ENCODE measurements at places on chromosomes 4 and X. TPM values are rescaled to one million over a fixed set of nuclear protein-coding genes. Genes with fewer than 3 reads are reported as not detected.
A peak's percentile ranks its signal among the peaks of the same experiment; 100 is the strongest.

The HSFX4 gene
- not detected for total RNA-seq

- no peak for DNase-seq
- no peak overlapping the region for H3K4me3 ChIP-seq
- H3K27me3 ChIP-seq, result no peaks in the 10 kb centered on the region
- H3K4me1 ChIP-seq, result no peaks in the 10 kb centered on the region
- no peaks in the 10 kb centered on the region for H3K36me3 ChIP-seq
Observed at GRCh38 chr4:47068986-47069385, 37.6 kb downstream of the GABRB1 start.

GRCh38 chrX:107677501-107677901, 49.2 kb downstream of the PRPS1 start:
- H3K4me3 ChIP-seq, result no peak overlapping the region
- H3K4me1 ChIP-seq, result no peaks in the 10 kb centered on the region
- DNase-seq, result peak; percentile 81
- H3K27me3 ChIP-seq, result peaks cover 20% of the 10 kb centered on the region
- no peaks in the 10 kb centered on the region for H3K36me3 ChIP-seq
- no peak overlapping the region for H3K27ac ChIP-seq

DNA sequence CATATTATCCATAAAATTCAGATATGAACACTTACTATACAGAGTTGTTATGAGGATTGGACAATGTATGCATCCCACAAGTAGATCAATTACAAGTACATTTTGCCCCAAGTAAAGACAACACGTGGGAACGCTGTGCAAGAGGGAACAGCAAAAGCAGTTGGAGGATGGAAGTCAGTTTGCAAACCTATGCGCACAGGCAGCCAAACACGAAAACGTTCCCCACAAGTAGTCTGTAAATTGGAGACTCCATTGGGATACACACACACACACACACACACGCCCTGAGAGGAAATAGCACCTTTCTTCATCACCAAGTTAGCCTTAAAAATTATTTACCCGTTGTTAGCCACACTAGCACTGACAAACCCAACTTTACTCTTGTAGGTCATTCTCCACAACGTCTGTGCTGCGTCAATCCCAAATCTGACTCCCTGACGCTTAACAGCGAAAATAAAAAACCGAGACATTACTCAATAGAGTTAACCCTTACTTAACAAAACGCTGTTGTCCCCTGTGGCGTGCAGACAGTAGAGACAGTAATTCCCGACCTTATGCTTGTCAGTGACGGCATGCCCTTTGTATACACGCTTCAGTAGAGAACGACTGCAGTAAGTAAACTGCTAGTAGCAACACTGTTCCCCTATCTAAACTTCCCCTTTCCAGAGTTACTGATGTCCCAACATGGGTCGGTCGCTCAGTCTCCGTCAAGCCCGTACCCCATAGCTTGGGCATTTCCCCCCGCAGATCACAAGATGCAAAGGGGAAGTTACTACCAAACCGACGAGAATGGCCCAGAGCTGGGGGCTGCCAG, 730 bp downstream of the MANBA start:
- H3K27me3 ChIP-seq, result no peaks in the 10 kb centered on the region
- H3K4me3 ChIP-seq, result peak overlapping the region; percentile 92
- H3K36me3 ChIP-seq, result no peaks in the 10 kb centered on the region
- DNase-seq, result peak; percentile 57
- H3K4me1 ChIP-seq, result no peaks in the 10 kb centered on the region

The PRRG1 gene
- total RNA-seq, result 5.2 TPM

The NEIL3 gene
- total RNA-seq, result 16.8 TPM

GRCh38 chr4:101020956-101021355, 326.4 kb downstream of the PPP3CA start:
- peaks cover 12% of the 10 kb centered on the region for H3K36me3 ChIP-seq
- no peak overlapping the region for H3K4me3 ChIP-seq
- H3K4me1 ChIP-seq, result peaks cover 12% of the 10 kb centered on the region
- H3K27ac ChIP-seq, result no peak overlapping the region

GRCh38 chr4:152663203-152664066, 16.4 kb downstream of the TMEM154 start:
- no peaks in the 10 kb centered on the region for H3K4me1 ChIP-seq
- H3K36me3 ChIP-seq, result no peaks in the 10 kb centered on the region
- H3K4me3 ChIP-seq, result no peak overlapping the region

The FRMD7 gene
- not detected for total RNA-seq

DNA sequence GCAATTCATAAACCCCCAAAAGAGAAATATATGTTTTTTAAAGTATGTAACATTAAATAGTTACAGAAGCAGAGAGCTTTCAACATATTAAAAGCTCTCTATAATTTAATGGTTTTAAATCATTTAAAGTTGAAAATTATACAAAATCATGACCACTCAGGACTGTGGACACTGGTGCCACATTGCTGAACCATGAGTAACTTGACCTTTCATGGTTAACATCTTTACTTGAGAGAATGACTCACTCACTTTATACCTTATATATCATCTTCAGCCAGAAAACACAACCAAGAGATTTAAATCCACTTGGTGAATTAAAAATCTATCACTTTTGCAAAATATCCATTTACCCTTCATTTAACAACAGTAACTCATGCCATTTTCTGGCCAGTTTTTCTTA, 584.3 kb upstream of the SMIM31 start:
- H3K4me3 ChIP-seq, result no peak overlapping the region
- no peak for DNase-seq
- no peak overlapping the region for H3K27ac ChIP-seq

GRCh38 chr4:46387956-46388355, 2.0 kb downstream of the GABRA2 start:
- no peaks in the 10 kb centered on the region for H3K36me3 ChIP-seq
- H3K27me3 ChIP-seq, result peaks cover 75% of the 10 kb centered on the region
- H3K4me1 ChIP-seq, result no peaks in the 10 kb centered on the region
- no peak overlapping the region for H3K4me3 ChIP-seq
- no peak overlapping the region for H3K27ac ChIP-seq
- no peak for DNase-seq

The KLB gene
- 0.07 TPM for total RNA-seq

DNA sequence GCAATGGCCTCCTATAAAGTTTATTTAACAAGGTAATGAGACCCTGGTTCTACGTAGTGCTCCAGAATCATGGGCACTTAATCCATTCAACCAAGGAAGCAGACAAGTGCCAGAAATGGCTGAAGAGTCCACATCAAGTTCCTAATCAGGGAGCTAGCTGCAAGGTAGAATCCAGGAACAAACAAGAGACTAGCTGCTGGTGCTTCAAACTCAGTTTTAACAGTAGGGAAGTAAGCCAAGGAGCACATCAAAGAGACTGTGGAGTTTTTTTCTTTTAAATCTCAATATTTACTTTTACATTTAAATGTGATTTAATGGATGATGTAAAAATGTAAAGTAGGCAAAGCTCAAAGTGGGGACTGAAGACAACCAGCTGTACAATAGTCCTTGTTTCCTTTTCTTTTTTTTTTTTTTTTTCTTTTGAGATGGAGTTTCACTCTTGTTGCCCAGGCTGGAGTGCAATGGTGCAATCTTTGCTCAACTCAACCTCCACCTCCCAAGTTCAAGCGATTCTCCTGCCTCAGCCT, 630.4 kb downstream of the CCSER1 start:
- H3K36me3 ChIP-seq, result no peaks in the 10 kb centered on the region
- no peak for DNase-seq
- no peaks in the 10 kb centered on the region for H3K4me1 ChIP-seq
- H3K27me3 ChIP-seq, result no peaks in the 10 kb centered on the region
- H3K4me3 ChIP-seq, result no peak overlapping the region

- H3K4me3 ChIP-seq, result peak overlapping the region; percentile 71
- peak overlapping the region; percentile 38 for H3K27ac ChIP-seq
- H3K4me1 ChIP-seq, result no peaks in the 10 kb centered on the region
- DNase-seq, result peak; percentile 65
Observed at GRCh38 chrX:53280331-53281320, 758 bp downstream of the IQSEC2 start.

The LDB2 gene
- total RNA-seq, result 16.3 TPM

The RAPGEF2 gene
- 78.2 TPM for total RNA-seq

GRCh38 chr4:27624749-27625148, 764.1 kb downstream of the STIM2 start:
- no peaks in the 10 kb centered on the region for H3K36me3 ChIP-seq
- H3K27me3 ChIP-seq, result no peaks in the 10 kb centered on the region
- H3K4me3 ChIP-seq, result no peak overlapping the region
- H3K4me1 ChIP-seq, result no peaks in the 10 kb centered on the region

DNA sequence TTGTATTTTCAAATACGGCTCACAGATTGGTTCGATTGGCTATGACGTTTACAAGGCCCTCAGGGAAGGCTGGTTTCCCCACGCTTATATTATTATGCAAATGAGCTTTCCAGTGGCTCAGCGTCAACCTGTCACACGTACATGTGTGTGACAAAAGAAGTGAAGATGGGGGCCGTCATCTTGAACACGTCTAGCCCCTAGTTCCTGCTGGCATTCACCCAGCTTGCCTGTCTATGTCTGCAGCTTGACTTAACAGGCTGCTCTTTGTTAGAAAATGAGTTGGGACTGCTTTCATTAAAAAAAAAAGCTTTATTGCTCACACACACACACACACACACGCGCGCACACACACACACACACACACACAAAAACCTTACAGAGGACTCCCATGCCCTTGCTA, 283.6 kb upstream of the CTSO start:
- DNase-seq, result no peak
- no peak overlapping the region for H3K4me3 ChIP-seq
- H3K27ac ChIP-seq, result peak overlapping the region; percentile 78

The PABPC4L gene
- 6.4 TPM for total RNA-seq

DNA sequence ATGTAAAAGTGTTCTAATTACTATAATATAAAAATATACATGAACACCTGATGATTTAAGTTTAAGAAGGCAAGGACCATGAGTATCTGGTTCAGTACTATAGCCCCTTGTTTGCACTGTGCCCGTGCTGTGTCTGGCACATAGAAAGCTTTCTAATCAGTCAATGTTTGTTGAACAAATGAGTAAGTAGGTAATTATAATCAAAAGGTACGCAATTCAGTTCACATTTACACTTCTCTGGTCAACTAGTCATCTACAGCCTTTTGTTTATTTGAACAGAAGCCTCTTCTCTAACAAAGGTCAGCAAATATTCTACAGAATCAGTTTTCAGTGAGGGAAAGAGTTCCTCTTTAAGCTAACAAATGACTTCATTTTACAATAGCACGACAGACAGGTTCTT, 523.3 kb downstream of the SMARCA1 start:
- H3K36me3 ChIP-seq, result no peaks in the 10 kb centered on the region
- DNase-seq, result no peak
- H3K4me3 ChIP-seq, result no peak overlapping the region
- H3K27me3 ChIP-seq, result no peaks in the 10 kb centered on the region

The RNF175 gene
- total RNA-seq, result 1.7 TPM

DNA sequence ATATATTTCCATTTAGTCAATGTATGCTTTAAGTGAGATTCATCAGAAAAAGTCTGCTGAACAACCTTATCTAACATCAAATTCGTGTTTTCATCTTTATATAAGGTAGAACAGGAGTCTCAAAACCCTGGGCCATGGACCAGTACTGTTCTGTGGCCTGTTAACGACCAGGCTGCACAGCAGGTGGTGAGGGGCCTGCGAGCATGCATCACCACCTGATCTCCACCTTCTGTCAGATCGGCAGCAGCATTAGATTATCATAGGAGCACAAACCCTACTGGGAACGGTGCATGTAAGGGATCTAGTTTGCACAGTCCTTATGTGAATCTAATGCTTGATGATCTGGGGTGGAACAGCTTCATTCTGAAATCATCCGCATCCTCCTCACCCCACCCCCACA, 3.2 kb downstream of the CTSO start:
- H3K4me1 ChIP-seq, result no peaks in the 10 kb centered on the region
- no peaks in the 10 kb centered on the region for H3K36me3 ChIP-seq
- H3K27me3 ChIP-seq, result no peaks in the 10 kb centered on the region
- no peak overlapping the region for H3K27ac ChIP-seq
- DNase-seq, result no peak
- H3K4me3 ChIP-seq, result no peak overlapping the region

- H3K4me1 ChIP-seq, result no peaks in the 10 kb centered on the region
- no peak overlapping the region for H3K4me3 ChIP-seq
- H3K36me3 ChIP-seq, result no peaks in the 10 kb centered on the region
- H3K27ac ChIP-seq, result no peak overlapping the region
Observed at GRCh38 chr4:99587803-99588202, 13.2 kb downstream of the MTTP start.

DNA sequence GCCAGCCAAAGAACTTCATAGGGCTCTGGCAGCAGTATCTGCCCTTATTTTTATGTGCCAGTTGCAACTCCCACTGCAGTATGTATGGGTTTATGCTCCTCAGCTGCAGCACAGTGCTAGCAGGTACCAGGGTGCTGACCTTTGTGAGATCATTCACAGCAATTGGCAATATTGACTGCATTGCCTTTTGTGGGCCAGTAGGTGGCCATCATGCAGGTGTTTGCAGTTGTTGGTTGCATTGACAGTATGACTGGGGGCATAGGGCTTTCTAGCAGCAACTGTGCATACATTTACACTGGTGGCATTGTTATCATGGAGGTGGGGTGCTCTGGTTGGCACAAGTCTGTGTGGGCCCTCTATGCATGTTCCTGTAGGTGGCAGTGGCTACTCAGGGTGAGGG, 42.5 kb downstream of the FAAH2 start:
- no peaks in the 10 kb centered on the region for H3K4me1 ChIP-seq
- H3K36me3 ChIP-seq, result no peaks in the 10 kb centered on the region
- no peaks in the 10 kb centered on the region for H3K27me3 ChIP-seq

GRCh38 chr4:15493411-15493810, 23.7 kb downstream of the CC2D2A start:
- H3K36me3 ChIP-seq, result no peaks in the 10 kb centered on the region
- no peak overlapping the region for H3K27ac ChIP-seq
- no peaks in the 10 kb centered on the region for H3K27me3 ChIP-seq
- no peak for DNase-seq

DNA sequence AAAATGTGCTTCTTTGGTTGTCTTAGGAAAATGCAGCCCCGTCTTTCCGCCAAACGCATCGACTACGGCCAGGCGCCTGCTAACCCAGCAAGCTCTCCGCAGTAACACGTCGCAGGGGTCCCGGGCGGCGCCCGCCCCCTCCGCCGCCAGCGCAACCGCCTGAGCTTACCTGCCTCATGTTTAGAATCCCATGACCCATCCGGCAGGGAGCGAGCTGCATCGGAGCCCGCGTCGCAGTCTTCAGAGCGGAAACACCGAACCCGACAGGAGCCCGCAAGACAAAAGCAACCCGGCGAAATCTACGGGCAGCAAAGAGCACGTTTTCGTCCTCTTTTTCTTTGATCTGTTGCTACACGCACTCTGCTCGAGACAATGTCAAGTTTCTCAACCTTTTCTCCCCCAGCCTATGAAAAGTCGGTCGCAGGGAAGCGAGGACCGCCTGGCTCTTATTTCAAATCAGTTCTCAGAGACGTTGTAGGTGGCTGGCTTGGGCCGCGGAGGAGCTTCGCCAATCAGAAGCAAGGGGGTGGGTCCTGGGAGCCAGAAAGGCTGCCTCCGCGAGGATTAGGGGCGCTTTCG, at the start of gene MID1:
TSS of gene MID1 (minus strand) at position 465 of the 579 bp plus-strand sequence. CDS start 53,038 bp downstream, outside the sequence.
- peaks cover 6% of the 10 kb centered on the region for H3K4me1 ChIP-seq
- H3K27me3 ChIP-seq, result no peaks in the 10 kb centered on the region
- DNase-seq, result peak; percentile 90
- H3K4me3 ChIP-seq, result peak within 1 kb of the TSS; percentile 86
- H3K36me3 ChIP-seq, result no peaks in the 10 kb centered on the region
- H3K27ac ChIP-seq, result peak within 1 kb of the TSS; percentile 86
